ENCODE measurements at places on chromosomes 5 and 9. TPM values are rescaled to one million over a fixed set of nuclear protein-coding genes. Genes with fewer than 3 reads are reported as not detected.
A peak's percentile ranks its signal among the peaks of the same experiment; 100 is the strongest.

The IL5 gene
- not detected for total RNA-seq

The CDKN2B gene
- 8.8 TPM for total RNA-seq

The CENPH gene
- 17.4 TPM for total RNA-seq

The FEM1C gene
- total RNA-seq = 20.8 TPM

The GLT6D1 gene
- total RNA-seq = not detected

The REEP2 gene
- 21.2 TPM for total RNA-seq

The MEF2C gene
- 44.0 TPM for total RNA-seq

DNA sequence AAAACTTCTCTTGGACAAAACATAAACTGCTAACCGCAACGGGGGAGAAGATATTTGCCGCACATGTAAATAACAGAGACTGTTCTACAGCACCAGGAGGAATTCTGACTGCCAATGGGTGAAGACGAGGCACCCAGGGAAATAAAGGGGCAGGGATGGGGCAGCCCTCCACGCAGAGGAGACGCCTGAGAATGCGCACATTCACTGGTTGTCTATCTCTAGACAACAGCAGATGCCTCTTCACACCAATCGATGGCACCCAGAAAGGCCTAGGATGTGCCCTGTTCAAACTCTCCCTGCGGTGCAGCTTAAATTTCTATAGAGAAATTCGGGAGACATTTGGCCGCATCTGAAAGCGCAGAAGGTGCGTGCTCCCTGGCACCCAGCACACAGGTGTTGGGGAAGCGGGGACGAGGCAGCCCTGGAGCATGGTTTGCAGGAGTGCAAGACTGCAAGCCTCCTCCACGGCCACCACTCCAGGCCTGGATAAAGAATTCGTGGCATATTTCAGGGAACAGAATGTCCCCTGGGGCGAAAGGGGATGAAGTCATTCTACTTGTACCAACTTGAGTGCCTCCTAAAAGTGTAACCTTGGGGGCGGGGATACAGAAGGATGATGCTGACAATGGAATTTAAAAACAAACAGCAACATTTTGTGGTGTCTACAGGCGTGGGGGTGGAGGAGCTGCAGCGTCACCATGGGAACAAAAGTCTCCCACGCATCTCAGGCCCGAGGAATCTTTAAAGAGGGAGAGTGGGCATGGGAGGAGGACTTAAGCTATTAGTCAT is 6.3 kb upstream of the IRX2 start:
- DNase-seq = no peak
- H3K27ac ChIP-seq = no peak overlapping the region
- no peaks in the 10 kb centered on the region for H3K4me1 ChIP-seq

- no peaks in the 10 kb centered on the region for H3K36me3 ChIP-seq
- DNase-seq = no peak
- H3K27ac ChIP-seq = no peak overlapping the region
- no peaks in the 10 kb centered on the region for H3K27me3 ChIP-seq
Measured at GRCh38 chr9:112326194-112326593, 7.2 kb downstream of the PTBP3 start.

GRCh38 chr5:10133830-10134229 is 115.9 kb downstream of the ATPSCKMT start:
- no peak overlapping the region for H3K27ac ChIP-seq
- H3K27me3 ChIP-seq = no peaks in the 10 kb centered on the region
- H3K36me3 ChIP-seq = no peaks in the 10 kb centered on the region
- no peak overlapping the region for H3K4me3 ChIP-seq
- no peak for DNase-seq

DNA sequence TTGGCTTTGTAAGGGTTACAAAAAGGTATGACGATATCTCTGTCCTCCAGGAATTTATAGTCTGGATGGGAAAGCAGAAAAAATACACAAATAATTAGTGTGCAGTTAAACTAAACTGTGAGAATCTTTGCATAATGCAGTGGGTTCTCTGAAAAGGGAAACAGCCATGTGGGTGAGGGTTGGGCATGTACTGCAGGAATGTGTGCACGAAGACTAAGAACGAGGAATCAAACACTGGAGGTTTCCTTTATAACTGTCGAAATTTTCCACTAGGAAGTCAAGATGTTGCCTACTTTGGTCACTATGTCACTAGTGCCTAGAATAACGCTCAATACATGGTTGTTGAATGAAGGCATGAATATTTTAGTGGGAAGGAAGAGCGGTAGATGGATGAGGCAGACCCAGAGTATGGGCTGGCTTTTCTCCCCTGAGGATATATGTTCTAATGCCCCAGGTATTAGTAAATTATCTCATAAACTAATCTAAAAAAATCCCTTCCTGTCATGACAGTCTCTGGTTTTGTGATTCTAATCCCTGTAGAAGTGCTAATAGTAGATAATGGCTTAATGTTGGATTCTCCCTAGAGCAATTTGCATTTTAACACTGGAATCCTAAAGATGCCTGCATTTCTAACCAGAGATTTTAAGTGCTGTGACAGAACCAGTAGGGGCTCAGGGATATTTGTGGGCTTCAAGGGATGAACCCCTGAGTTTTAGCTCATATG is 227.3 kb downstream of the NMUR2 start:
- no peak overlapping the region for H3K4me3 ChIP-seq
- no peak overlapping the region for H3K27ac ChIP-seq
- DNase-seq = no peak
- H3K36me3 ChIP-seq = no peaks in the 10 kb centered on the region

- H3K27ac ChIP-seq = no peak overlapping the region
- DNase-seq = no peak
- H3K27me3 ChIP-seq = no peaks in the 10 kb centered on the region
- H3K4me3 ChIP-seq = no peak overlapping the region
- no peaks in the 10 kb centered on the region for H3K36me3 ChIP-seq
- no peaks in the 10 kb centered on the region for H3K4me1 ChIP-seq
Measured at GRCh38 chr9:104027295-104027694, 66.8 kb upstream of the SMC2 start.

- no peaks in the 10 kb centered on the region for H3K36me3 ChIP-seq
- H3K4me1 ChIP-seq = peaks cover 4% of the 10 kb centered on the region
- no peaks in the 10 kb centered on the region for H3K27me3 ChIP-seq
- DNase-seq = no peak
- H3K4me3 ChIP-seq = no peak overlapping the region
Measured at GRCh38 chr9:97504381-97505216, 3.1 kb downstream of the TMOD1 start.

DNA sequence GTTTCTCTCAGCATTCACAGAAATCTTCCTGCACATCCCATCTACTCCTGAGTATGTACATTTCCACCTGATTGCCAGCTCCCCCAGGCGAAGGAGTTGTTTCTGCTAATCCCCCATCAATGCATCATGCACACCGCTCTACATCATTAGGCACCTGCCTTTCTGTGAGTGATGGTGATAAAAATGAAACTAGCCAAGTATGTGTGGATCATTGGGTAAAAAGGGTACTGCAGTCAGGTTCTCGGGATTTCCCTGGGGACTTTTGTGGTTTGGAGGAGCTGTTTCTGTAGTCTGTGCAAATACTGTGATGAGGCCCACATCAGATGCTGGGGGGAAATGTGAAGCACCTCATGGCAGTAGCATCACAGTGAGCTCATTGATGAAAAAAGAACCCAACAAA is 30.4 kb downstream of the CAMK4 start:
- H3K27ac ChIP-seq = no peak overlapping the region
- no peaks in the 10 kb centered on the region for H3K36me3 ChIP-seq
- no peaks in the 10 kb centered on the region for H3K4me1 ChIP-seq
- H3K4me3 ChIP-seq = no peak overlapping the region

GRCh38 chr5:57383093-57383861 is 99.3 kb downstream of the ACTBL2 start:
- H3K4me3 ChIP-seq = no peak overlapping the region
- no peak for DNase-seq
- no peaks in the 10 kb centered on the region for H3K27me3 ChIP-seq
- H3K36me3 ChIP-seq = no peaks in the 10 kb centered on the region
- no peak overlapping the region for H3K27ac ChIP-seq
- no peaks in the 10 kb centered on the region for H3K4me1 ChIP-seq

GRCh38 chr5:59342181-59342580 is 551.3 kb downstream of the PDE4D start:
- H3K4me3 ChIP-seq = no peak overlapping the region
- H3K27ac ChIP-seq = no peak overlapping the region
- H3K27me3 ChIP-seq = no peaks in the 10 kb centered on the region

- DNase-seq = no peak
- H3K27ac ChIP-seq = peak overlapping the region; percentile 26
- no peaks in the 10 kb centered on the region for H3K27me3 ChIP-seq
- H3K4me1 ChIP-seq = no peaks in the 10 kb centered on the region
- no peak overlapping the region for H3K4me3 ChIP-seq
- no peaks in the 10 kb centered on the region for H3K36me3 ChIP-seq
Measured at GRCh38 chr5:149799119-149799623, 69.1 kb downstream of the PPARGC1B start.

- no peaks in the 10 kb centered on the region for H3K27me3 ChIP-seq
- no peak for DNase-seq
- no peaks in the 10 kb centered on the region for H3K36me3 ChIP-seq
- H3K27ac ChIP-seq = no peak overlapping the region
Measured at GRCh38 chr9:79131824-79132377, 439.9 kb upstream of the TLE4 start.

DNA sequence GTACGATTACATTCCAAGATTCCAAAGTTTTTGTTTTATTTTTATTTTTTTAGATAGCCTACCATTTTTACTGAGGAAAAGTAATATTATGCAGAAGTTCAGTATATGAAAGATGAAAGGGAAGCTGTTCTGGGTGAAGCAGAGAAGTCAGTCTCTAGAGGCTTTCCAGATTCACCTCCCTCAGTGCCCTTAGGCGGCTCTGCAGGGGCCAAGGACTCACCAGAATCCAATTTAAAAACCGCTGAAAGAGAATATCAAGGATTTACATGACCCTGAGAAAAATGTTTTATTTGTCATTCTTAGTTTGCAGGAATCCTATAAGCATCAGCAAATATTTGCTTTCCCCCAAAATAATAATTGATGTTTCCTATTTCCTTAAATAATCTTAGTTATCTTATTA is 1084.6 kb upstream of the ARRDC3 start:
- no peak overlapping the region for H3K4me3 ChIP-seq
- H3K27me3 ChIP-seq = no peaks in the 10 kb centered on the region
- no peaks in the 10 kb centered on the region for H3K36me3 ChIP-seq
- H3K4me1 ChIP-seq = no peaks in the 10 kb centered on the region

GRCh38 chr9:113139225-113139829 is 11.5 kb upstream of the SLC31A2 start:
- no peak for DNase-seq
- H3K27ac ChIP-seq = no peak overlapping the region
- no peaks in the 10 kb centered on the region for H3K27me3 ChIP-seq
- H3K36me3 ChIP-seq = no peaks in the 10 kb centered on the region
- no peaks in the 10 kb centered on the region for H3K4me1 ChIP-seq
- no peak overlapping the region for H3K4me3 ChIP-seq

- no peaks in the 10 kb centered on the region for H3K36me3 ChIP-seq
- DNase-seq = no peak
- H3K4me3 ChIP-seq = no peak overlapping the region
- H3K4me1 ChIP-seq = no peaks in the 10 kb centered on the region
- H3K27ac ChIP-seq = no peak overlapping the region
- H3K27me3 ChIP-seq = no peaks in the 10 kb centered on the region
Measured at GRCh38 chr5:159220206-159220605, 10.9 kb upstream of the RNF145 start.

DNA sequence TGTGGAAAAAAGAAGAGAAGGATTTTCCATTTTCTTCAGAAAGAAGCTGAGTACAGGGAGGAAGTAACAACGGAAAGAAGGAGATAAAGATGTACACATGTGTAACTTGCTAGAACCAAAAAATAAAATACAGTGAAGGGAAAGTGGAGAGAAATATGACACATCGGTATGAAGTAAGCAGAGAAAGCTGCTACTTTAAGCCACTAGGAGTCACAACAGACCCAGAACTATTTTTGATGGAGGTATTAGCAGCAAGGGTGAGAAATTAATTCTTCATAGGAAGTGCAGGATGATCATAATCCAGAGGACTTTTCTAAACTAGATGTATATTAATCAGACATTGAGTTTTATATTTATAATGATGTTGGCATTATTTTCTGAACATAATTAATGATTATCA is 88.5 kb downstream of the FAM174A start:
- H3K4me1 ChIP-seq = no peaks in the 10 kb centered on the region
- no peak for DNase-seq
- H3K27me3 ChIP-seq = no peaks in the 10 kb centered on the region
- H3K27ac ChIP-seq = no peak overlapping the region
- no peaks in the 10 kb centered on the region for H3K36me3 ChIP-seq
